Heart right ventricle (tissue), 16 donors: ENCODE measurements at places on chromosomes 2 and 18. TPM values are rescaled to one million over a fixed set of nuclear protein-coding genes. Genes with fewer than 3 reads are reported as not detected.

DNA sequence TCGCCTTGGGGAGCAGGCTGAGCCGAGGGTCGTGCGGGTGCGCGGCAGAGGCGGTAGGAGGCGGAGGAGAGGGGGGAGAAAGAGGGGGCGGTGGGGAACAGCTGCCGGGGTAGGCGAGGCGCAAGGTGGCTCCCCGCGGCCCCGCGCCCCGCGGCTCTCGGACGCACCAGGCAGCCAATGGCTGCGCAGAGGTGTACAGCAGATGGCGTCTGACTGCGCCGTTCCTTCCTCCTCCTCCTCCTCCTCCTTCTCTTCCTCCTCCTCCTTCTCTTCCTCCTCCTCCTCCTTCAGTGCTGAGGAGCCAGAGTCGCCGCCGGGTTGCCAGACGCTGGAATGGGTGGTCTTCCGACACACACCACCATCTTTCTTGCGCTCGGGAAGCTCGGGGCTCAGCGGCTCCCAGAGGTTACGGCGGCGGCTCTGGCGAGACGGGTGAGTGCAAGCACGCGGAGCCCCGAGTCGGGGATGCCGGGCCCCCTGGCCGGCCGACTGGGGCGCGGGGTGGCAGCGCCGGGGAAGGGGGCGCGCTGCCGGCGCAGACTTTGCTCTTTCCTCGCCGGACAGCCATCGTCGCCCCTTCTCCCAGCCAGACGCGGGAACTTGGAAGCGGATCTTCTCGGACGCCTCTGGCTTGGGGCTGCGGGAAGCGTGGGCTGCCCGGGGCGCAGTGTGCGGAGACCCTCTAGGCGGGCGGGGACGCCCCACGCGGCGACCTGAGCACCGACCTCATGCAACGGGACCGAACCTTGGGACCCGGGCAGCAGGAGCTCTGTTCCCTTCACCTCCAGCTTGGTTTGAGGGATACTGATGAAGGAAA, at the start of gene THSD7B:
TSS of gene THSD7B (plus strand) at position 290 of the 817 bp plus-strand sequence. CDS start 116,634 bp downstream, outside the sequence.
- H3K4me3 ChIP-seq = peak within 1 kb of the TSS; percentile 49
- no peak for DNase-seq
- no peaks in the 10 kb centered on the region for H3K36me3 ChIP-seq
- no peak within 1 kb of the TSS for H3K27ac ChIP-seq
- H3K27me3 ChIP-seq = peaks cover 42% of the 10 kb centered on the region

DNA sequence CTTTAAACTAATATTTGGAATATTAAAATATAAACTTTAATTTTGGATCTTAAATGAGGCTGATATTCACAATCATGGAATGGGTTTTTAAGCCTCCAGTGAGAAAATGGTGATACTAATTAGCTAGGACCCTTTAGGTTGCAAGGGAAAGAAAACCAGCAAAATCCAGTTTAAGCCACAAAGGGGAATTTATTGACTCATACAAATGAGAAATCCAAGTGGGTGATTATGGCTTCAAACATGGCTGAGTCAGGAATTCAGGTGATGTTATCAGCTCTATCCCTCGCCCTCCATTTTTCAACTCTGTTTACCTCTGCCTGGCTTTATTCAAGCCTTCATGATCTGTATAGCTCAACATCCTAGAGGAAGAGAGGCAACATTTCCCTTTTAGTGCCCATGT, 75.3 kb upstream of the DLX2 start:
- H3K4me1 ChIP-seq = peaks cover 12% of the 10 kb centered on the region
- H3K4me3 ChIP-seq = no peak overlapping the region
- H3K27me3 ChIP-seq = peaks cover 7% of the 10 kb centered on the region
- no peak for DNase-seq
- no peaks in the 10 kb centered on the region for H3K36me3 ChIP-seq

DNA sequence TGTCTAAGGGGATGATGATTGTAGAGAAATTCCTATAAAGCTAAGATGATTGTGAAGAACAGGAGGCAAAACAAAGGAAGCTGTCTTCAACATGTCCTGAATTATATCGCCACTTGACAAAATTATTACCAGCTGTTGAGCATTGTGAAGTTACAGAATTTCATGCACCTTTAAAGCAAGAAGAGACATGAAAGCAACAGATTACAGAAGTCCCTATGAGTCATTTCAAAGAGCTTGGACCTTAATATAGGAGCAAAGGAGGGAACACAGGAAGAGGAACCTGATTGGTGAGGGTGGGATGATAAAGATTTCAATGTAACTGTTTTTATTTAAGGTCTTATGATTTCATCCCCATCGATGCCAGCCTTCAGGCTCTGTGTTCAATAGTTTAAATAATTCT, 526.9 kb upstream of the HNMT start:
- H3K4me1 ChIP-seq = no peaks in the 10 kb centered on the region
- no peaks in the 10 kb centered on the region for H3K36me3 ChIP-seq

DNA sequence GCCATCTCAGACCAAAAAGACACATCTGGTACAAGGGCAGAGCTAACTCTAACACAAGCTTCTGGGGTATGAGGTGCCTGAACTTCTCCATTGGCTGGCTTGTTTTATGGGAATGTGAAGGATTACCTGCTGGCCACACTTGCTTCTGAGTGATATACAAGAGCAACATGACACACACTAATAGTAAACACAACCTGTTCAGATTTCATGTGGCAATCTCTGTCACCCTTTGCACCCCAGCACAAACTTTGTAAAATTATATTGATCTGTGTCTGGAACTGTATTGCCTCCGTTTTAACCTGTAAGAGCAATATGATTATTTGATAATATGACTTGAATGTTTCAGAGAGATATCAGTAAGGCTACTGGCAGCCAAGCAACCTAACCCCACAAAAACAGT, 276.7 kb downstream of the CCDC85A start:
- DNase-seq = no peak
- H3K4me3 ChIP-seq = no peak overlapping the region
- no peaks in the 10 kb centered on the region for H3K36me3 ChIP-seq
- H3K27me3 ChIP-seq = no peaks in the 10 kb centered on the region
- H3K27ac ChIP-seq = no peak overlapping the region

The TBR1 gene
- total RNA-seq = not detected

The TTN gene
- total RNA-seq = 4,921 TPM
